ENCODE measurements at places on chromosomes 5 and 9.

GRCh38 chr5:57844410-57844809 is 361.8 kb upstream of the ACTBL2 start:
- no peak for DNase-seq

DNA sequence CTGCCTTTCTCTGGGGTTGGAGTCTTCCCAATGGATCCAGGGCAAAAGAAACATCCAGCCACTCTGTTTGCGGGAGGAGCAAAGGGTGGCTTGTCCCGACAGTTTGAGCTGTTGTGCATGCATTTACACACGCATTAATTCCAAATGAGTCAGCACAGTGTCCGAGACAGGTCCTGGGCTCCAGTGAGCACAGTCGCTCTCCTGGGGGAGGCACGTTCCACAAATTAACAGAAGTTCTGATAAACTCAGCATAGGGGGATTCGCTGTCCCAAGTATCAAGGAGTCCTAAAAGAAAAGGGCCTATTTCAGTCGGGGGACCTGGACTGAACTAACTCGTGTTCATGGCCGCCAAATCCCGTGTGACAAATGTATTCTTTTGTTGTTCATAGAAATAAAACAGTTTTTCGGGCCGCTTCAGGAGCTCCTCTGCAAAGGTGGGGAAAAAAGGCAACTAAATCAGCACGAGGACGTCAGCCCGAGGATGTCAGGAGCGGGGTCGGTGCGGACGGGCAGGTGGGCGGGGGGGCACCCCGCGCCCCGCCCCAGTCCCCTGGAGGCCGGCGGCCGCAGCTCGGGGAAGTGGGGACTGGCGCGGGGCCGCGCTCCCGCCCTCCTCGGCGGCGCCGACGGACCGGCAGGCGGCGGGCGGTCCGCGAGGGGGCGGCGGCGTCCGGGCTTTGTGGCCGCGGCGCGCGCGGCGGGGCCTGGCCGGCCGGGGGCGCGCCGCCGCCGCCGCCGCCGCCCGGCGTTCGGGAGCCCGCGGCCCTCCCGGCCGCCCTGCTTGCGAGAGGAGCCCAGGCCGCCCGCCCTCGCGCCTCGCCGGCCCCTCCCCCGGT is at the start of gene MSANTD3:
TSS of gene MSANTD3 (plus strand) at position 614 of the 836 bp plus-strand sequence. CDS start 14,796 bp downstream, outside the sequence.
- DNase-seq = peak; percentile 58

GRCh38 chr9:129138144-129138462 is 26.9 kb downstream of the PTPA start:
- no peak for DNase-seq

GRCh38 chr5:84632418-84632817 is 247.7 kb upstream of the EDIL3 start:
- no peak for DNase-seq

- no peak for DNase-seq
These were observed 114.2 kb downstream of the SEMA5A start for GRCh38 chr5:9431496-9432258.

DNA sequence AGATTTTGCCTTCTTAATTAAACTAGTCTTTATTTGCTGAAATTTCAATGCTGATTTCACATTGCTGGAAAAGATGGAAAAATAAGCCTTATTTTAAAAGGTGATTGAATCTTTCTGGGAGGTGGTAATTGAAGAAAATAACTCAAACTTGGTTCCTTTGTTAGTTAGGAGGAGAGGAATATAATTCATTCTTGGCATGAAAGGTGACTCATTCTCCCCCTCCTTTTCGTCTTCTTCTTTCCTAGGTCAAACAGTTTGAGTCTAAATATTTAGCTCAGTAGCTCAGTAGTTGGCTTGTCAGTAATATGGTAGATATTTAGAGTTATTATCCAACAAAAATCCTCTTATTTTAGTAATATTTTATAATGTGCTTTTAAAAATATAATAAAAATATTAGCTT is 353.9 kb upstream of the MEF2C start:
- DNase-seq = no peak

DNA sequence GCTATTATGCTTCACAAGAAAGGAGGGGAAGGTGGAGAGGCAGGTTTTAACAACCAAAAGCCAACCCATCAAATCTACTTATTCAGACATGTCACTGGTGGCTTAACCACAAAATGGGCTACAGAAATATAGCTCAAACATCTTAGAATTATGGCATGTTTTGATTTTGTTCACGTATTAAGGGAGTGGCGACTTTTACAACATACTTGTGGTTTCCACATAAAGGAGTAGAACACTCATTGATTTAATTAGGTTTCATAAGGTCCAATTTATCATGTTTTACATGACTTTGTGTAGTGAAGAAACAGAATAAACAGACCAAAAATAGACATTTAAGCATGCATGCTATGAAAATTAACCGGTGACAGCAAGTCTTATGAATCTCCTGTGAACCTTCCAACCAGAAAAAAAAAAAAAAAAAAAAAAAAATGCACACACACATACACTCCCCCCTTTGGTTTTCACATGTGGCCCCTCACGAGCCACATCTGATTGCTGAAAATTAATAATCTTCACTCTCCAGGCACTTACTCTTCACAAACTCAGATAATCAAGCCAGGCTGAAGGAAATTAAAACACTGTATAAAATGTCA is 5.4 kb downstream of the ZNF608 start:
- DNase-seq = no peak

DNA sequence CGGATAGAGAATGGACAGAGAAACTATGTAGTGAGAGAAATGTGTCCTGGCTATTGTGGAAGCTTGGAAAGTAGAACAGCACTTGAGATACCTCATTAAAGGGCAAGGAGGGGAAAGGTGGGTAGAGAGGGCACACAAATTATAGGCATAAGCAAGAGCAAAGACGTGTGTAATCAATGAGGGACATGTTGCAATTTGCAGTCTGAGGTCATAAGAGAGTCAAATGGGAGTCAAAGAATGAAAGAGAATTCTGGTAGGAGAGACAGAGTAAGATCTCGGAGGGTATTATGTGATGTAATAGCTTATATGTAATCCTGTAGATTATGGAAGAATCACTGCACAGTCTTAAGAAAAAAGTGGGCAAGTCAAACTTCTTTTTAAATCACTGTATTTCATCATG is 312.0 kb upstream of the RGMB start:
- no peak for DNase-seq

DNA sequence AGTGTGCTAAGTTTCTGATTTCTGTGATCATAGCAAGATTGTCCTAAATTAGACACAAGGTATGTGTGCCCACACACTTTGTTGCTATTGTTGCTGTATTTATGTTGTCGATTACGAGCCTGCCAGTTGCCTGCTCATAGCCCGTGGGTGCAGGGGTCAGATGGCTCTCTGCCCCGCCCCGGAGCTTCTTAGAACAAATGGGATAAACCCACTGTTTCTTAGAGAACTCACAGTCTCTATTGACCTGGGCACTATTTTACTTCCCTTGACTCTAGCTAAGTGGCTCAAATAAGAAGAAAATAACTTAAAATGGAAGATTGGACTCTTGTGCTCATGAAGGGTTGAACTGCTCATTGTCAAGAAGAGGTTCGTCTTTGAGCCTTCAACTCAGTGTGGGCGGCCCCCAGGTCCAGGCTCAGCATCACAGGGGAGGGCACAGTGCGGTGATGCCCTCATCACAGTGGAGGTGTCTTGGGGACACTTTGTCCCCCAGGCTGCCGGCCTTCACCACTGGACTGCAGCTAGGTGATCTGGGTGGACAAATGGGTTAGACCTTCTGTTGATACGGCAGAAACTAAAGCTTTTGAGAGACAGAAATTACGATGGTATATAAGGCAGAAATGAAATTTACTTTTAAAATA is 155.5 kb downstream of the TENT4A start:
- no peak for DNase-seq

DNA sequence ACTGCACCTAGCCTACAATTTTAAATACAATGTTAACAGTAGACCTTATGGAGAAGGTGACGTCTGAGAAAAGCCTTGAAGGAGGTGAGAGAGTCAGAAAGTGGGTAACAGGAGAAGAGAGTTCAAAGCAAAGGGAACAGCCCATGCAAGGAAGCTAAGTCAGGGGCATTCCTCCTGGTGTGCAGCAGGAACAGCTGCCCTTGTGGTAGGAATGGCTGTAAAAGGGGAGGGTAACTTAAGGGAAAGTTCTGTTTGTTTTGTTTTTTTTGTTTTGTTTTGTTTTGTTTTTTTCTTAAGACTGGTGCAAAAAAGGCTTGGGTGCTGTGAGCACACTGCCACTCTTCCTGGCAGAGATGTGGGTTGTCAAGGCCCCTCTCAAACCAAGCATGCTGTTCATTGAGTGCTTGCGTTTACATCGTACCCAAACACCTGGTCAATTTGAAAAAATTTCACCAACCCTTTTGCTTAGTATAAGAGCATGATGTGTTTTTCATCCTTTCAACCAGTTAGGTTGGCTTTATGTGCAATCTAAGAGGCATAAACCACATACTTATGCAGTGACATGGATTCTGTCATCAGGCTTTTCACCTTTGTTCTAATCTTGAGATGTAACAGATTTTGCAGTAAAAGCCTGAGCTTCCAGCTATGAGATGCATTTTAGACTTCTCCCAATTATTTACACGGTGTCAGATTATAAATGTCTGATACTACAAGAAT is 279.7 kb downstream of the GLIS3 start:
- DNase-seq = no peak

DNA sequence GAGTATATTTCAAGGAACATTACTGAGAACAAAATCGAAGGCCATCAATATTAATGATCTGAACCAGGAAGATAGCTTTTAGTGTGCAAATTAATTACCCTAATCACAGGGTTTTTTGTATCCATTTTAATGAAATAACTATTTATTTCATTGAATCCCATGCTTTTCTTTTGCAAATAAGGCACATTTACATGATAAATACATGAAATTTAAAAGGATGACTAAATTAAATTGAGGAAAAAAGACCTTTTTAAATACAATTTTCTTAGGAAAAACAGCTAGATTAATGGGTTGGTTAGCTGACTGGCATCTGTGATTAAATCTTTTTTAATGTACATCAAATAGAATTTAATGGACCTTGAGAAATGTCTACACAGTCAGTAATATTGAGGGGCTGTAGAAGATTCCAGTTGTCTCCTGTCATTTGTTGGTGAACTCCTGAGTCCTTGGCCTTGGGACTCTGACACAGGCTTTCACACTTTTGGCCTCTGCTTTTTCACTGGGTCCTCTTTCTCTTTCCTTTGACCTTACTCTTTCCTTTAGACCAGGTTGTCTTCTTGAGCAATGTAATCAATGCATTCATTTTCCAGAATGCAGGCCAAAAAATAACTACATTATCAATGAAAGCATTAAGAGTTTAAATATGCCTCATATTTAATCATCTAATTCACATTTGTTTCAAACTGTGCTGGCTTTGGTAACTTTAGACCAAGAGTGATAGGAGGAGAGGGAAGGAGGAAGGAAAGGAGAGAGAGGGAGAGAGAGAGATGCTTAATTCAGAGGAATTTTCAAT is 511.5 kb downstream of the ZNF608 start:
- no peak for DNase-seq

GRCh38 chr5:52682492-52682891 is 105.2 kb upstream of the ITGA1 start:
- DNase-seq = no peak

DNA sequence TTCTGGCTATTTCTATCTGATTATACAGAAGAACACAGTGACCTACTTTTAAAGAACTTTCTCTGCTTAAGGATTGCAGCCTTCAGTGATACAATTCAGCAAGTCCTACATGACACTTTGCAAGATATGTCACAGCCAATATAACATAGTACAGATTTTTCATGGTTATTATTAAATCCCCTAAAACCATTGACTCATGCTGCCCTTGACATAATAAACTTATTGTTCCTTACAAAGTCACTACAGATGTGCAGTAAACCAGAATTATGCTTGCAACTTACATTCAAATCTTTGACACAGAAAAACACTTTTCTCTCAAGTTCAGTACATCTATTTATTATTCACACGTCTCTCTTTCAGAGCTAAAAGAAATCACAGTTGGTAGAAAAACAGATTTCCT is 1136.3 kb upstream of the ACO1 start:
- no peak for DNase-seq

GRCh38 chr9:121455527-121456239 is 44.0 kb downstream of the GGTA1 start:
- peak; percentile 9 for DNase-seq

GRCh38 chr5:1483856-1484729 is 38.9 kb upstream of the SLC6A3 start:
- DNase-seq = no peak

GRCh38 chr9:126053913-126054312 is 272.7 kb upstream of the MVB12B start:
- no peak for DNase-seq

DNA sequence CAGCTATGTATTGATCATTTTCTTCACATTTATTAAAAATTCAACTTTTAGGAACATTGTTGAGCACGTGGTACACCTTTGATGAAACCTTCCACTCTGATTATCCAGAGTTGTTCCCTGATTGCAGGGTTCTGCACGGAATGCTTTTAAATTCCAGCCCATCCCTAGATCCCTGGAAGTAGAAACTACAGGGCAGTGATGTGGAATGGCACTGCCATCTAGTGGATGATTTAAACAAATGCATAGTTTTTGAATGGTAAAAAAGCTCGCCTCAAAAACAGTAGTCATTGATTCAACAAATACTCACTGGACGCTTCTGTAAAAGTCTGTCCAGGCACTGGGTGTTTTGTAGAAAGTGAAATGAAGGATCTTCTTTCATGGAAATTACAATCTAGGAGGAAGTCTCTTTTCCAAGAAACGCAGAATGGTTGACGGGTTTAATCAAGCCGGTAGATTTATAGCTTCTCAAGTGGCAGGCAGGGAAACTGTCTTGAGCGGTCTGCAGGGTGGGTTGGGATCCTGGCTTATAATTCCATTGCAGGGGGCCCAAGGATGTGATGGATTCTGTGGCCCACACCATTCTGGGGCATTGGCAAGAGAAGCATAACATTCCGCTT is 118.4 kb downstream of the ARHGAP26 start:
- DNase-seq = no peak

- DNase-seq = no peak
These were observed 102.4 kb upstream of the SMC2 start for GRCh38 chr9:103991698-103992097.

DNA sequence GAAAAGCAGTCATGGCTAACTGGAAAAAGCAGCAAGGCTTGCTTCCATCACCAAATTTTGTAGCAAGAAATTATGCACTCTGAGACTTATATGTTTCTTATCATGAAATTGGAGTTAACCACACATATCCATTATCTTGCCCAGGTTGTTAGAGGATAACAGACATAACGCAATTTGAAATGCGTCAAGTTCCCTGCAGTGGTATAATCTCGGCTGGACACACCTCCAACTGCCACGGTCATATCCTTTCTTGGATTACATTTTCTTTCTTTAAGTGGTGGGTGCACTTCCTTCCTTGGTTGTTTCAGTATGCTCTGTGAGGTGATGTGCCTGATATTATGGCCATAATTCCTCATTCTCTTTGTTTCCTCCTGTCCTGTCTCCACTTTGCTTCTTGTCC is 695.0 kb upstream of the DMAC1 start:
- no peak for DNase-seq

GRCh38 chr9:136722093-136722968 is 10.0 kb downstream of the DIPK1B start:
- no peak for DNase-seq

GRCh38 chr5:1548702-1549474 is 25.1 kb upstream of the LPCAT1 start:
- no peak for DNase-seq

All from stimulated activated CD8-positive, alpha-beta memory T cell treated with anti-CD3 and anti-CD28 coated beads, Interleukin-7, amount 100 ng/mL, for 4 hours (primary cell).